ENCODE measurements at places on chromosomes 16 and 17. TPM values are rescaled to one million over a fixed set of nuclear protein-coding genes. Genes with fewer than 3 reads are reported as not detected.

DNA sequence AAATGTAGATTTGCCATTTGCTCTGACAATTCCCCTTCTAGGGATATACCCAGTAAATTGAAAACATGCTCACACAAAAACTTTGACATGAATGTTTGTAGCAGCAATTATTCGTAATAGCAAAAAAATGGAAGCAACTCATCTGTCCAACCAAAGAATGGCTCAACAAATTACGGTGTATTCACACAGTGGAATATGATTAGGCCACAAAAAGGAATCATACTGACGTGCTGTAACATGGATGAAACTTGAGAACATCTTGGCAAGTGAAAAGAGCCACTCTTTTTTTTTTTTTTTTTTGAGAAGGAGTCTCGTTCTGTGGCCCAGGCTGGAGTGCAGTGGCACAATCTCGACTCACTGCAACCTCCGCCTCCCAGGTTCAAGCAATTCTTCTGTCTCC, 24.1 kb upstream of the SPNS3 start:
- no peak for DNase-seq

DNA sequence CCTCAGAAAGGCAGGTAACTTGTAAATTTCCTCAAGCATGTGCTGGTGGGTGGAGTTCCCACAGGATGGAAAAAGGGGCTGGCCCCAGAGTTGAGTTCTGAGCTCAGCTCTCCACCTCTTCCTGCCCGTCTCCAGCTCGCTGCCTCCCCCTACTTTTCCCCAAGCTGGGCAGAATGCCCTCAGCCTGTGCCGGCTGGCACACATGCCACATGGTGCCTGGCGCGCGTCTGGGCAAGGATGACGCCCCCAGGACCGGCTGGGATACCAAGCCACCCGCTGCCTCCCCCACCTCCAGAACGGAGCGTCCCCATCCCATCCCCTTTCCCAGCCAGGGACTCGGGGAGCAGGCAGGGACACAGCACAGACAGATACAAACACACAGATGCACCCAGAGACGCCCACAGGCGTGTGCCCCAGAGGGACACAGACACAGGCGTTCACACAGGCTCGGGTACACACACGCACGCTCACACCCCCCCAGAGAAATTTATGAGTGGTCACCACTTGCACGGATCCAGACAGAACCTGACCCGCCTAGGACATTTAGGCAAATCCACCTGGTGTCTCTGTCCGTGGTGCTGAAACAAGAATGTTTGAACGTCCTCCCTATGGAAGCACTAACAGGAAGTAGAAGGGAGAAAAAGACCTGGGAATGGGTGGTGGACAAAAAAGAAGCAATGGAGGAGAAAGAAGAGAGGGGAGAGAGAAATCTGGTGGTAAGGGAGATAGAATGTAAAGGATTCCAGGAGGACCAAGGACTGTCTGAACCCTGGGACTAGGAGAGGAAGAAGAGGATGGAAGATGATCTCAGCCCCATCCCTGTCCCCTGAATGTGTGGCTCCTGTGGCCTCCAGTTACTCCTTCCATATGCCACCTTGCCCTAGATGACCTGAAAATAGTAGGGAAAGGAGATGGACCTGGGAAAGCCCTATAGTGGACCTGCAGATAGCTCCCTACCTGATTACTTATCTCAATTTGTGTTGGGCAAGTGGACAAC, 15.5 kb downstream of the NEUROD2 start:
- peak; percentile 57 for DNase-seq

Gene DRC3
- polyA plus RNA-seq = 0.54 TPM

DNA sequence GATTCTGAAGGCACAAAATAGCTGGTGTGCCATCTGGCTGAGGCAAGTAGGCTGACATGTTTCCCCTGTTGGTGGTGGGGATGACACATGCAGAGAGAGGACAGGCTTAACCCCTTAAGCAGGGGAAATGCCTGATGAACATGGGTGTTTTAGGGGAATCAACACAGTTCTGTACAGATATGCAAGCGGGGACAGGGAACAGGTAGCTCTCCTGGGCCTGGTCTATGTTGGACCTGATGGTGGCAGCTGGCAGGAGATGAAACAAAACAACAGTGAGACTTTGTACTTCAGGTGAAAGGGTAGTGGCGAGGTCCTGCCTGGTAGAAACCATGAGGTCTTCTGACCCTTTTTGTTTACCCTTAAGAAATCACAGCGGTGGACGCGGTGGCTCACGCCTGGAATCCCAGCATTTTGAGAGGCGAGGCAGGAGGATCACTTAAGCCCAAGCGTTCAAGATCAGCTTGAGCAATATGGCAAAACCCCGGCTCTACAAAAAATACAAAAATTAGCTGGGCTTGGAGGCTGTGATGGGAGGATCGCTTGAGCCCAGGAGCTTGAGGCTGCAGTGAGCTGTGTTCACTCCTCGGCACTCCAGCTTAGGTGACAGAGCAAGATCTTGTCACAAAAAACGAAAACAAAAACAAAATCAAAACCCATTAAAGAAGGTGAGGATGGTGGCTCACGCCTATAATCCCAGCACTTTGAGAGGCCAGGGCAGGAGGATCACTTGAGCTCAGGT, 10.5 kb downstream of the OR1F1 start:
- DNase-seq = peak; percentile 20

Gene CCL14
- 7.2 TPM for polyA plus RNA-seq

Gene TRPV2
- 0.45 TPM for polyA plus RNA-seq

DNA sequence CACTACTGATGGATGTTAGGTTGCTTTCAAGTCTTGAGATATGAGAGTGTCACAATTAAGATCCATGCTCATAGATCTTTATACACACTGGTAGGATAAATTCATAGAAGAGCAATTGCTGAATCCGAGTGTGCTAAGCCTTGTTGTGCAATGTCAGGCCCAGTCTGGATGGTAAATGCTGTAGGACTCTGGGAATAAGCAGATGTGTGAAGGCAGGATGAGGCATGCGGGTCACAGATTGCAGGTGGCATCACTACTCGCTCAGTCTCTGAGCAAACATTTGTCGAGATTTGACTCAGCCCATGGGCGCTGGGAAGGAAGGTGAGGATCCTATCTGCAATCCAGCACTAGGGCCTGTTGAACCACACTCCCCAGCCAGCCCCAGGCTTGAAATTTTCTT, 40.7 kb downstream of the TMEM186 start:
- no peak for DNase-seq

Gene CNGB1
- polyA plus RNA-seq = not detected

DNA sequence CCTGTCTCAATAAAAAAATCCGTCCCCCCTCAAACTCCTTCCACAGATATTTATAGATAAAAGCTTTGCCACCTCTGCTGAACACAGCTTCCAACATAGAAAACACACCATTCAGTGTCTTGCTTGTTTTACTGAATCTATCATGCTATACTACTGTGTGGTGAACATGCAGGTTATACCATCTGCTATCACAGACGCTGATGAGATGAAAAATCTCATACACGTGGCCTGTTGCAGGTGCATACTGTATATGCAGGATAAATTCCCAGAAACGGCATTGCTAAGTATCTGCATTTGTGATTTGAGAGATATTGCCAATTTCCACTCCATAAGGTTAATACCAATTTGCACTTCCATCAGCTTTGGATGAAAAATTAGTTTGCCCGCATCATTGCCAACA, 30.4 kb upstream of the IL34 start:
- DNase-seq = no peak

GRCh38 chr16:720447-720989, 428 bp upstream of the ANTKMT start:
- no peak for DNase-seq

Gene HSPB9
- polyA plus RNA-seq = 0.04 TPM

- peak; percentile 33 for DNase-seq
Measured at GRCh38 chr17:55430541-55431288, 9.1 kb upstream of the MMD start.

GRCh38 chr16:73210686-73211085, 162.8 kb upstream of the ZFHX3 start:
- no peak for DNase-seq

- no peak for DNase-seq
Measured at GRCh38 chr16:23280483-23280967, 21.6 kb upstream of the SCNN1B start.

Gene KCNH6
- polyA plus RNA-seq = 0.45 TPM

DNA sequence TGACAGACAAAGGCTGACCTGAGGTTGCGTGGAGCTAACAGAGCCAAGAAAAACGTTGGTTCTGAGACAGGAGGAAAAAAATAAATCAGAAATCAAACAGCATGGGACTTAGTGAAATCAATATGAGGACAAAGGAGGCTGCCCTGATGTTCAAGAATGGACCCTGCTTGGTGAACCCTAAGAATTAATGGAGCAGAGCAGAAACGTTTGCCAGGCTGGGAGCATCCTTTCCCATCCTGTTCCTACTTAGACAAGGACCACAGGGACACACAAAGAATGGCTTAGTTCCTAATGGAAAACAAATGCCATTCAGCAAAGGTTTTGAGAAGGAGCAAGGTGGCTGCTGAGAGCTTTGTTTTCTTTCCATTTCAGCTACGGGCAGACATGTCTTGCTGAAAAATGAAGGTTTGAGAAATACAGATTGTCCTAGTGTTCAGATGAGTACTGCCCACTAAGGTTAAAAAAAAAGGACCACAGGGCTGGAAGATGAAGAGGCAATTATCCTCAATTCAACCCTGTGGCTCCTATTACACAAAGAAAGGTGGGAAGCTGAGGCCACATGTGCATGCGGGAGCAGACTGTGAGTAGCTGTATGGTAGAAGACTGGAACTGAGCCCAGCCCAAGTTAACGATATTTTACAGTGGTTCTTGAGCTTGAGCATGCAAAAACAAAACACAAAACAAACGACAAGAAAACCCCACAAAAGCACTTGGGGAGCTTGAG, 230.1 kb downstream of the SLC39A11 start:
- DNase-seq = no peak

GRCh38 chr16:84299734-84300440, 5.2 kb downstream of the WFDC1 start:
- DNase-seq = no peak

- no peak for DNase-seq
Measured at GRCh38 chr17:29677824-29678223, 55.1 kb upstream of the CORO6 start.

- peak; percentile 98 for DNase-seq
Measured at GRCh38 chr17:50768346-50768761, 1.0 kb upstream of the ANKRD40CL start.

DNA sequence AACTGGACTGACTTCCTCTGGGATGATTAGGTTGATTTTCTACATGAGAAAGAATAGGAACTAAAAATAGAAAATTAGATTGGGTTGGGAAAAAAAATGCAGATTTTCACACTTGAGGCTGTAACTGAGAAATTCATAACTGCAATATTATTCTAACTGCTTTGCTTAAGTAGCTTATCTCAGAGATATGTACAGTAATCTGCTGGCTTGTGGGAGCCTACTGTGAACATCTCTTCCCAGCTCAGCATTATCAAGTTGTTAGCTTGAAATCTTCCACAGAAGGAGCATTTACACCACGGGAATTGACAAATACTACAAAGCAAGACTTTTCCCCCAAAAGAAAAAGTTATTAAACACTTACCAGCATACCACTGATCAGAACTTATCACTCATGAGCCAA, 58.9 kb downstream of the CNTNAP4 start:
- DNase-seq = no peak

GRCh38 chr17:5931616-5932015, 138.6 kb upstream of the WSCD1 start:
- DNase-seq = peak; percentile 8

Gene CTRB1
- 7.0 TPM for polyA plus RNA-seq

DNA sequence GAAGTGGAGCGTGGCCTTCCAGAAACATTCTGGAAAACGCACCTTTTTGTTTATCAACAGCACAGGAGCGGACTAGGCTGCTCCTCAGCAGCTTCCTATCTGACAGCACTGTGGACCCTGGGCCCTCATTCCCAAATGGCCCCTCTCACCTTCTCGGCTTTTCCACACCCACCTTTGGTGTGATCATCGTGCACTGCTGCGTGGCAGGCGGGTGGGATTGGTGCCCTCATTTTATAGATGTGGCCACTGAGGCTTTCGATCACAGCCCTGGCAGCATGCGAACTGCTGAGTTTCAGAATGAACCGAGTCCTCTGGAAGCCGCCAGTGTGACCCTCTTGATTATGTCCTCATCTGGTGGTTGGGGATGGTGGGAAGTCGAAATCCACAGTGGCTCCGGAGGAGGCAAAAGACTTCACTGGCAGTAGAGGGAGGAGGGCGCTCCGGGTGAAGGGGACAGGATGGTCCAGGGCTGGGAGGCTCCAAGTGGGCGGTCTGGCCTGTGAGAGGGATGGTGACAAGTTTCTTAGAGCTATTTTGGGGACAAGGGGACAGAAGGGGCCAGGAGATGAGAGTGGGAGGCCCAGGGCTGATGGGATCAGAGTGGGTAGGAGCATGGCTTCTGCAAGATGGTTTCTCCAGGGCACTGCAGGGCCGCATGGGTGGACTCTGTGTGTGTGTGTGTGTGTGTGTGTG, 49.5 kb downstream of the NKD1 start:
- no peak for DNase-seq

GRCh38 chr16:77169650-77170236, 21.2 kb upstream of the MON1B start:
- DNase-seq = peak; percentile 32

GRCh38 chr16:56252835-56253234, 61.5 kb downstream of the GNAO1 start:
- no peak for DNase-seq

DNA sequence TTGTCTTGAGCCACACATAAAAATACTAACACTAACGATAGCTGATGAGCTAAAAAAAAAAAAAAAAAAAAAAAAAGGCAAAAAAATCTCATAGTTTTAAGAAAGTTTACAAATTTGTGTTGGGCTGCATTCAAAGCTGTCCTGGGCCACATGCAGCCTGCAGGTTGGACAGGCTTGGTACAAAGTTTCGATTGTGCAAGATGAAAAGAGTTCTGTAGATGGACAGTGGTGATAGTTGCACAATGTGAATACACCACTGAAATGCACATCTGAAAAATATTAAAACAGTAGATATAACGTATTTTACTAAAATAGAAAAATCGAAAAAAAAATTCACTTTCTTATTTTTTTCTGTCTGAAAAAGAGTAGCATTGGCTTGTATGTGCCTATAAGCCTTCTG, 42.9 kb downstream of the AMFR start:
- no peak for DNase-seq

DNA sequence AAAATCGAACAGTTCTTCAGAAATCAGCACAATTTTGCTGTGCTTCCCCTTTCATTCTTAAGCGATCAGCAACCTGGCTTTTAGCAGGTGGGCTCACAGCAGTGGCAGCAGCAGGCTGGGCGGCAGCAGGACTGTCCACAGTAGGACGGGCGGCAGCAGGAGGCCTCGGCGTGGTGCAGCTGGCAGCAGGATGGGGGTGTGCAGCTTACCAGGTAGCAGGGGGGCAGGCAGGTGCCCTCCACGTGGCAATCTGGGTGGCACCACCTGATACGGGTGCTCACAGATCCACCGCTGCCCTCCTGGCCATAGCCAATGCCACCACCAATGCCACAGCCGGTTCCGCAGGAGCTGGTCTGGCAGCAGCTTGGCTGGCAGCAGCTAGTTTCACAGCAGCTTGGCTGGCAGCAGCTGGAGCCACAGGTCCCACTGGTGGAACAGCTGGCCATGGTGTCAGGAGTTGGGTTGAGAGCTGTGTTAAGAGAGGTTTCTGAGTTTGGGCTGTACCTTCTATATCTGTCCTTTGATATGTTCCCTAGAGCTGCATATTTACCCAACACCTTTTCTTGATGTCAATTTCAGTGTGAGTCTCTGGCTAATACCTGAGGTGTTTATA, at the start of gene KRTAP1-4:
Gene KRTAP1-4 (minus strand): TSS at position 563 of the 613 bp plus-strand sequence. CDS start 117 bp downstream, at position 446.
- DNase-seq = no peak
